Foreskin melanocyte (primary cell): ENCODE measurements at places on chromosomes 5 and 9.

GRCh38 chr5:139414581-139415130 is 10.8 kb upstream of the SPATA24 start:
- no peak for DNase-seq

DNA sequence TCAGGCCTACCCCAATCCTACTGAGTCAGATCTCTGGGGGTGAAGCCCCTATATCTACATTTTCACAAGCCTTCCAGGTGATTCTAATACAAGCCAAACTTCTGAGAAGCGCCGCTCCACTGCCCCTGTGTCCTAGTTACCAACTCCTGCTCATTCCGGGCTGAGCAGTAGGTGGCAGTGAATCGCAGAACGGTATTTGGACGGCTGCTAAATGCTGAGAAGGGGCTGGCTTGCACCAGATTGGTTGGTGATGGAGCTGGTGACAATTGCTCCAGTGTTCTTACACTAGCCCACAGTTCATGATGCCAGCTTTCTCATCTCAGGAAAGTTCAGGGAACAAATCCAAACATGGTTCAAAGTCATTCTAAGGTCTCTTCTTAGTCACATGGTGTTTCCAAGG is 31.1 kb upstream of the FGF1 start:
- peak; percentile 56 for DNase-seq

- DNase-seq: no peak
Observed at GRCh38 chr5:170067152-170067551, 38.5 kb upstream of the FOXI1 start.

DNA sequence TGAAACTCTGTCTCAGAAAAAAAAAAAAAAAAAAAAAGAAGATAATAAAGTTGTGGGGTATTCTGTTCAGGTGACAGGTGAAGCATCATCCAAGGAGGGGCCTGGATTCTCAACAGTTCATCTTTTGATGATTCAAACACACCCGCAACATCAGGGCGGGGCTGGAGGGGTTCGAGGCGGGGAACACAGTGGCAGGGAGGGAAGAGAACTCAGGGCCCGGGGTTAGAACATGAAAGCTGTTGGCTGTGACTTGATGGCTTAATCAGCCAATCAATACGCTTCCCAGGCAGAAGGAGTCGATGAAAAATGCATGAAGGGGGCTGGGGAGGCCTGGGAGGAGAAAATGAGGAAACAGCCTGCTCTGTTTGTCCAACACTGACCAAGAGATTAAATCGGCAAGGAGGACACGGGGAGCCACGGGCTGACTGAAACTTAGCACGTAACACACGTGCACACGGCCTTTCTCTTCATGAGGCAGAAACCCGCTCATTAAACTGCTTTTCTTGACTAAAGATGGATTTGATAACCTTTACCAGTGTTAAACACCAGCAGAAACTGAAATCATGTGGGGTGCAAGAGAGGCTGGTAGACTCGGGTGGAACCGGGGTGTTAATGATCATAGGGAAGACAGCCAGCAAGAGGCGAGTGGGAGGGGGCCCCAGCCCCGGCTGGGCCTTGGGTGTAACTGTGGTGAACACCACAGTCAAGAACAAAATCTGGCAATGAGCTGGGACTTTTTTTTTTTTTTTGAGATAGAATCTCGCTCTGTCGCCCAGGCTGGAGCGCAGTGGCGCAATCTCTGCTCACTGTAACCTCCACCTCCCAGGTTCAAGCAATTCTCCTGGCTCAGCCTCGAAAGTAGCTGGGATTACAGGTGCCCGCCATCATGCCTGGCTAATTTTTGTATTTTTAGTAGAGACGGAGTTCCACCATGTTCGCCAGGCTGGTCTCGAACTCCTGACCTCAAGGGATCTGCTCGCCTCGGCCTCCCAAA is 105.7 kb upstream of the RAPGEF1 start:
- DNase-seq: no peak

DNA sequence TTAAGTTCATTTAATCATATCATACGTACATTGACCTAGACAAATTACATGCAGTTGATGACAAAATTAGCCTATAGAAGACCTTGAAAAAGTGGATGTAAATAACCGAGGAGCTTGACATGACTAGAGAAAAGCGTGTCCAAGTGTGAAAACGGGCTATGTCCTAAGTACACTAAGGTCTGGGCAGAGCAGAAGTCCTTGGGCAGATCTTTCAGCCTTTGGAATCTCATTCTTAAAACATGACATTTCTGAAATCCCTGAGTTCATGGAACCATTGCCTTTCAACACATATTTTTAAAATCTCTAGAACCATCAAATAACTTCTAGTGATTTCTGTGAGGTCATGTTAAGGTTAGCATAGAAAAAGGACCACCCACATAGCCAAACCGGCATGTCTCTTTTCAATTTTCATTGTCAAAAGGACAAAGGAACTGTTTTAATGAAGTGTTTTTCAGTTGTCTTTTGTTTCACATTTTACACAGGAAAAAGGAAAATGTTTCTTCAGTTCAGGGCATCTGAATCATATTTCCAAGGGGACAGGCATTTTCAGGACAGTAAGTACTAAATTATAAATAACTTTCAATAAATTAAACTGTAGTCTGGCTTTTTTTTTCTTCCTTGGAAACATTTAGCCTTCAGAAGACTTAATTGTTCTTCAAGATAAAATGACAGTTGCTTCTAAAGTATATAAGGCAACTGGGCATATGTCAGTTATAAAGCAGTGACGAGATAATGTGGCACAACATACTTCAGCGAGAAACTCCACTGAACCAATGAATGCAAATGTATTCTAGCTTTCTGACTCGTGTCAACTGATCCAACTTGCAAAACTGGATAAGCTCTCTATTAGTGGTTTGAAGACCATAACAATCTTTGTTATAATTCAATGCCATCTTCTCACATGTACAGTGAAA is 416.8 kb downstream of the NFIB start:
- DNase-seq: peak; percentile 56
